ENCODE measurements at places on chromosomes 11 and 22. TPM values are rescaled to one million over a fixed set of nuclear protein-coding genes. Genes with fewer than 3 reads are reported as not detected.

Gene SLC7A4
- 2.4 TPM for total RNA-seq

DNA sequence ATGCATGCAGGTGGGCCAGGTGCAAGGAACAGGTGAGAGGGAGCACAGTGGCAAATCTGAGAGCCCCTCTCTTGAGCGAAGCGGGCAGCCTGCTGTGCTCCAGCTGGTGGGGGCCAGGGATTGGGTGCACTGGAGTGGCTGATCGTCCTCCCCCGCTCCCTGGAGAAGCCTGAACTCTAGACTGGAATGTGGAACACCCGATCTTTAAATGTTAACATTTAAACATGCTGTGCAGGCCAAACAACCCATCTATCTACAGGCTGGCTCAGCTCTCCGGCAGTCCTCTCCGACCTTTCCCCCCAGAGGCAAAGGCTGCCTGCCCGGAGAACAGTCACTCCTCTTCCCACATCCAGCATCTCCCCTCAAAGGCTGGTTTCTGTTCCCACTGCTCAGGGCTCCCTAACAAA, 5.1 kb downstream of the MRGPRF start:
- no peak for DNase-seq

DNA sequence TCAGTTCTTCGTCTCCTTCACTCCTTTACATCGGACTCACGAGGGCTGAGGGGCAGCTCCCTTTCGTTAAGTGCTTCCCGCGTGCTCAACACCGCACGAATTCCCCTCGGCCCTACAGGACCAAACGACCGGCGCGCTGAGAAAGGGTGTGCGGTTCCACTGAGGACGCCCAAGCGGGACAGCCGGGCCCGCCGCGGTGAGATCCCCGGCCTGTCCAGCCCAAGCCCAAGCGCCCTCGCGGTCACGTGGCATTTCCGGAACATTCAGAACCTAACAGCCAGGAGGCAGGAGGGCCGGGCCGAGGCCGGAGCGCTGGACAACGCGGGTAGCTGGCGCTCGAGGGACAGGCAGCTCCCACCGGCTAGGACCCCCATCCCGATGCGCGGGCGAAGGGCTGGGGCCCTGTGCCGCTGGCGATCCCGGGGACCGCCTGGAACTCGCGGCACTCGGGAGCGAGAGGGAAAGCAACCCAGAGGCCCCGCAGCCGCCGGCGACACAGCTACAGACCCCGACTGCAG, 737 bp upstream of the STIP1 start:
- DNase-seq = no peak

Gene SMIM38
- total RNA-seq = 2.2 TPM

GRCh38 chr22:37303821-37304274, 21.5 kb downstream of the CYTH4 start:
- no peak for DNase-seq

GRCh38 chr11:118168751-118169150, 7.7 kb downstream of the SCN2B start:
- no peak for DNase-seq

- no peak for DNase-seq
Observed at GRCh38 chr22:25176799-25177198, 22.9 kb upstream of the CRYBB3 start.

DNA sequence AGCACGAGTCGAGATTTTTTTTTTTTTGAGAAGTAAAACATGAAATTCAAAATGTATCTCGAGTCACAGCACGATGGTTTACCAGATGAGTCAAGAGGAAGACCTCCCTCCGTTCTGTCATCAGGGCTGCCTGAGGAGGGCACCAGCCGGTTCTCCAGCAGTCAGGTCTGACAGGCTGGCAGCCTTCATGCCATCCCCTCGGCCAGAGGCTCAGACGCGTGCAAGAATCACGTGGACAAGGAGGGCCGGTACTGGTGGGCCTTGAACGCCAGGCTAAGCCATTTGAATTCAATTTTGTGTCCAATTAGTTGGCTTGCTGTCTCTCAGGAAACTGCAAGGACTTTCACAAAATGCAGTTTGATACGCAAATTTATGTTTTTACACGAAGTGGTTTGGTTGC, 1412.2 kb downstream of the BRD1 start:
- DNase-seq = no peak

Gene MYO18B
- total RNA-seq = 0.12 TPM

Gene CRYBA4
- not detected for total RNA-seq

Gene SCT
- total RNA-seq = 1.0 TPM

GRCh38 chr22:28187612-28188011, 268.6 kb upstream of the PITPNB start:
- DNase-seq = no peak

Gene SOX10
- 1.7 TPM for total RNA-seq

DNA sequence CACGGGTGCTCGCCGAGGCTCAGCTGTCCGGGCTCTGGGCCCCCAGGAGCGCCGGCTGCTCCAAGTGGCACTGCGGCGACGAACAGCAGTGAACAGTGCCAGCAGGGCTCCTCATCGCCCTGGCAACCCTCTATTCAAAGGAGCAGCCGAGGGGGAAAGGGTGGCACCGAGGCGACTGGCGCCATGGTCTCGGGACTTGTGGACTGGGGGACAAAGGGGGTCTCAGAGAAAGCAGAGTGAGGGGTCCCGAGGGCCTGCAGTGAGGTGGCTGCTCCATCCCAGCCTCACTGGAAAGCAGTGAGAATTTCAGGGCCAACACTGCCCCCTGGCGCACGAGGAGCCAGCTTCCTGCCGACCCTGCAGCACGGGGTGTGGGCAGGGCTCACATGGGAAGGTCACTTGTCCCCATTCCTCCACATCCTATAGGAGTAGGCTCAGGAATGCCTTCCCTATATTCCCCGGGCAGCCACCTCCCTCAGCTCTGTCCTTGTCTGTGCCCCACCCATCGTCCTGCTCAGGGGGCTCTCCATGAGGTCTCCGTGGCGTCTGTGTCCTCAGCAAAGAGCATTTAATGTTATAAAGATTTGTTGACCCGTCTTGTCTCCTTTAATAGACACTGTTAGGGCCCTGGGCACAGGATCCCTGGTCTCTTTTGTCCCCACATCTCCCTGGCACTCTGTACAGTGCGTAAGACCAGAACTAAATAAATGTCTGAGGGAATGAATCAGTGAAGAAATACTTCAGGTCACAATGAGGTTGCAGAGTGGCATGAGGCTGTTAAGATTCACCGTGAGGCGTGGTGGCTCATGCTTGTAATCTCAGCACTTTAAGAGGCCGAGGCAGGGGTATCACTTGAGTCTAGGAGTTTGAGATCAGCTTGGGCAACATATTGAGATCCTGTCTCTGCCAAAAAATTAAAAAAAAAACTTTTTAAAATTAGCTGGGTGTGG, 26.4 kb downstream of the LRFN4 start:
- DNase-seq = peak; percentile 76
